Hepatocyte (in vitro differentiated cells): ENCODE measurements at places on chromosomes 3 and 15.

GRCh38 chr15:98232761-98233160 lies 272.3 kb downstream of the ARRDC4 start:
- no peak for DNase-seq

DNA sequence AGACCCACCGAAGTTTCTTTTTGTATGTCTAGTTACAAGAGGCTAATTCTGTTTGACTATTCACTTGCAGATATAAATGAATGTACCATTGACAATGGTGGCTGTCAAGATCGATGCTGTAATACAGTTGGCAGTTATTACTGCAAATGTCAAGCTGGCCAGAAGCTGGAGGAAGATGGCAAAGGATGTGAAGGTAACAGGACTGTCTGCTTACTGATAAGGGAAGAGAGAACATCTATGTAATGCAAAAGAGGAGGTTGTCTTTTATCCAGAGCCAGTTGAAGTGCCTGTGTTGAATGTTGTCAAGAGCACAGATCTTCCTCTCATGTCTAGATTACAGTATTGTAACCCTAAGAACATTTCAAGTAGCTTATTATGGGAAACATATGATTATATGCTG lies 549.5 kb upstream of the GOLIM4 start:
- DNase-seq = no peak

GRCh38 chr3:120145542-120146285 lies 51.5 kb upstream of the GSK3B start:
- peak; percentile 35 for DNase-seq

- DNase-seq = no peak
Measured at GRCh38 chr15:75779504-75779903, 63.7 kb upstream of the UBE2Q2 start.

- peak; percentile 77 for DNase-seq
Measured at GRCh38 chr15:42457445-42458442, 33.2 kb downstream of the ZNF106 start.

GRCh38 chr15:44084770-44085169 lies 110.3 kb downstream of the FRMD5 start:
- no peak for DNase-seq

DNA sequence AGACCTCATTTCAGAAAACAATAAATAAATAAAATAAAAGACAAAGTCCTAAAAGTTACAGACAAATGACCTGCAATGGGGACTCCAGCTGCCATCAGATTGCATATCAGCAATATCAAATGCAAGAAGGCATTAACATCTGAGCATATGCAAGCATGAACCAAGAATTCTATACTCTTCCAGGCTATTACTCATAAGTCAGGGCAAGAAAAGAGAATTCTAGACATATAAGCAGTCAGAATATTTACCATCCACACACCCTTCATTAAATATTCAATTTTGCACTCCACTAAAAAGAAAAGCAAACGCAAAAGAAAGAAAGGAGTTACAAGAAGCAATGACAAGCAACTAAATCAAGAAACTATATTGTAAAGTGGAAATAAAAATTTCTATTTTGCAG lies 21.1 kb downstream of the PLA2G4F start:
- DNase-seq = no peak

- no peak for DNase-seq
Measured at GRCh38 chr15:35958021-35958420, 412.1 kb upstream of the DPH6 start.

DNA sequence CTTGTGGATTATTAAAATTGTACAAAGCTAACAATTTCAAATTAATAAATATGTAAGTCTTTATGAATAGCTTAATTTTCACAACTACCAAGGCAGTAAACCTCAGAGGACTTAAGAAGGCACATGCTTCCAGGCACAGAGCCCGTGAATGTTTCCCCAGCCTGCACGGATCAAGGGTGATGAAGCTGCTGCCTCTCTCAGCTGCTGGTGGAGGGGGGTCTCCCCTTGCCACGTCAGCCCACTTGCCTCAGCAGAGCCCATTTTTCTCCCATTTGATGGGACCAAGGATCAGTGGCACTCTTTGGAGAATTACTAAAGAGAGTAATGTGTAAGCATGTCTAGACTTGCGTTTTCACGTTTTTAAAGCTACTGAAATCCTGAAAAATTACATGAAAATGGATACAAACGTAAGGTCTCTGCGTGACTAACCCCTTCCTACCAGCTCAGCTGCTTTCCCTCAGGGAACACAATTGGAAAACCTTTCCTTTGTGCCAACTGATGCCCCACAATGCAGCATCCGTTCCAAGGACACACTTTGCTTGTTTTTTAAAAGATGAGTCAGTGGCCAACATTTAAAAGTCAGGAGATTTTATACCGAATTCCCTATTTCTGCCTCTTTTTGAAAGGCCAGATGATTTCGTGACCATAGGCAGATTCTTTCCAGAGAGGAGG lies 494.1 kb downstream of the GABRG3 start:
- no peak for DNase-seq

DNA sequence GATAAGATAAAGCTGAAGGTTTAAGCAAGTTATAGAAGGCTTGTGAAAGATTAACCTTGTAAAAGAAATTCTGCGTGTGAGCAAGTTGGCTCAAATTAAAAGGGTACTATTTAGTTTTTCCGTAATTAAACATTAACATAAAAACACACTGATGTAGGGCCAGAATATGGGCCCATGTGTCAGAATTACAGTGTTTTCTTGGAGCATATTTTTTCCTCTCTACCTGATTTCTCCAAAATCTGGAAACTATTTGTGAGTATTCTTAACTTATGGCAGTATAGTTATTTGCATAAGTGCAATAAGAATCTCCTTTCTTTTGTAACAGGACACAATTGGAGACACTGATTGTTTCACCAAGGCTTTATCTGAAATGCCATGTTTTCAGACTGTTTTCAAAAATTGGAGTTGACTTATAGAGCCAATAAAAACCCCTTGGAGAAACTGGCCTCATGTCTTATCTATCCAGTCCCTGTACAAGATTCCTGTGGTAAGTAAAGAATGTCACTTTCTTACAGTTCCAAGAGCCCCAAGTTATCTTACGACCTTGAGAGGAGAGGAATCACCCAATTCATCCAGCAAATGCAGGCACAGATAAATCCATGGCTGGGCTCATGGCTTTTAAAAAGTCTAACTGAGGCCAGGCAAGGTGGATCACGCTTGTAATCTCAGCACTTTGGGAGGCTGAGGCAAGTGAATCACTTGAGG lies 47.8 kb upstream of the P2RY1 start:
- no peak for DNase-seq

GRCh38 chr3:115961380-115961779 lies 338.1 kb downstream of the GAP43 start:
- no peak for DNase-seq

DNA sequence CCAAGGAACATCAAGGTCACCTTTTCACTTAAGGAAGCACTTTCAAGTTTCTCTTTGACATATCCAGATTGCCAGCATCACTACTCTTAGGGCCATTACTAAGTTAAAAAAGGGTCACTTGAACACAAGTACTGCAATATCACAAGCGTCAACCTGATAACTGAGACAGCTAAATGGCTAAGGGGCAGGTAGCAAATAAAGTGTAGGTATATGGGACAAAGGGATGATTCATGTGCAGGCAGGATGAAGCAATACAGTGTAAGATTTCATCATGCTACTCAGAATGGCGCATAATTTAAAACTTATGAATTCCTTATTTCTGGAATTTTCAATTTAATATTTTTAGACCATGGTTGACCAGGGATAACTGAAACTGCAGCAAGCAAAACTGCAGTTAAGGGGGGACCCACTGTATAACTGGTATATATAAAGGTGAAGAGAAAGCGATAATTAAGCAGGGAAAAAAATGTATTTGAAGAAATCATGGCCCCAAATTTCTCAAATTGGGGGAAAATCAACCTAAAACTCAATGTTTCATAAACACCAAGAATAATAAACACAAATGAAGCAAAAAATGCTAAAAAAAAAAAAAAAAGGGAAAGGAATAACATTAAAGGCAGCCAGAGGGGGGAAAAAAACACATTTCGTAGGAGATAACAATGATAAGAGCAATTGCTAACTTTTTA lies 13.1 kb downstream of the CCR1 start:
- no peak for DNase-seq

DNA sequence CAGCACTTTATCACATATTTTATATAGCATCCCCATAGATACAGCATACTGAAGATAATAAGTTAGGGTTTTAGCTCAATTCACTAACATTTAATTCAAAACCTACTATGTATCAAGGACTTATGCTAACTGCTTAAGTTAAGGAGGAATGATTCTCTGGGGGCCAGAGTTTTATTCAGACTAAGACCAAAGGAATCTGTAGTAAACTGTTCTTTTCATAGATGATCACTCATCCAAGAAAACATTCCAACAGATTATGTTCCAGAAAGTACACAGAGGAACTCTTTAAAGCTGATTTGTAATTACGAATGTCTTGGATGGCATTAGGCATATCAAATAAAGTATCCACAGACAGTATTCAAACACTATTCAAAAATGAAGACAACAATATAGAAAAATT lies 226.4 kb downstream of the SCAPER start:
- DNase-seq = no peak

DNA sequence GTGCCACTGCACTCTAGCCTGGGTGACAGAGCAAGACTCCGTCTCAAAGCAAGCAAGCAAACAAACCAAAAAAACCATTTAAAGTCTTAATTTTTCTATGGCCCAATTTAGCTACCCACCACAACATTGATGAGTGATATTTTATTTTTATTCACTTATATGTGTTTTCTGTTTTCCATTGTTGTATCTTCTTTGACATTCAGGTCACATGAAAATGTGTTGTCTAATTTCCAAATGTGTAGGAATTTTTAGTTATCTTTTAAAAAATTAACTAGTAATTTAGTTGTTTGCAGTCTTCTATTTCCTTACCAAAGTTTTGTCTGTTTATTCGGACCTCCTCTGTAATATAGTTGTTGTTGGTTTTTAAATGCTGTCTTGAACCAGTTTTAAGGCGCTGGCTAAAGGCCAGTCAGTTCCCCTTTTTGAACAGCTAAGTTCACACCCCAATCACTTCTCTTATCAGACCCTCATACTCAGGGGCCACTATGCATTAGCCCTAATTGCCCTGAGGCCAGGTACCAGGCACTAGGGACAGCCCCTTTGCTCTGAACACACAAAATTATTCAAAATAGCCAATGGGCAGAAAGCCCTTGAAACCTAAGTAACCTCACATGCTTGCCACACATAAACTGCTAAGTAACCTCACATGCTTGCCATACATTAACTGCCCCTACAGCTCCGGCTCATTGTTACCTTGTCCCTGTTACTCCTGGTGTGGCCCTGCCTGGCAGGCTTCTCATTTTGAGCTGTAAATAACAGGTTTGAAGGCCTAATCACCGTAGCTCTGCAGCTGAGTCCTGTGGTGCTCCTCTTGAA lies 4.3 kb upstream of the CCR4 start:
- no peak for DNase-seq

DNA sequence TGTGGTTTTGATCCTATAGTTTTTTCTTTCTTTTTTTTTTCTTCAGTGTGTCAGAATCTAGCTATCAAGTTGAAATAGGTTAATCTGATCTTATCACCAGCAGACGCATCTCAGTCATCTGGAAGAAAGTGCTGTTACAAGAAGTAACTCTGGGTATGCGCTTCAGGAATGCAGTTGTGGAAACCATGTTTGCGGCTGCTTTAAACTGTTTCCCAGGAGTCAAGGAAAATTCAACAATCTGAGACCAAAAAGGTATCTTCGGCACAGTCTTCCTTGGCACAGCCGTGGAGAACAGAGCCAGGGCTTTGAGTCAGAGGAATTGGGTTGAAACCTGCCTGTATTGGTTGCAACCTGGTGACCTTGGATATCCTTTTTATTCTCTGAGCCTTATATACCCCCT lies 59.9 kb downstream of the CD47 start:
- no peak for DNase-seq

DNA sequence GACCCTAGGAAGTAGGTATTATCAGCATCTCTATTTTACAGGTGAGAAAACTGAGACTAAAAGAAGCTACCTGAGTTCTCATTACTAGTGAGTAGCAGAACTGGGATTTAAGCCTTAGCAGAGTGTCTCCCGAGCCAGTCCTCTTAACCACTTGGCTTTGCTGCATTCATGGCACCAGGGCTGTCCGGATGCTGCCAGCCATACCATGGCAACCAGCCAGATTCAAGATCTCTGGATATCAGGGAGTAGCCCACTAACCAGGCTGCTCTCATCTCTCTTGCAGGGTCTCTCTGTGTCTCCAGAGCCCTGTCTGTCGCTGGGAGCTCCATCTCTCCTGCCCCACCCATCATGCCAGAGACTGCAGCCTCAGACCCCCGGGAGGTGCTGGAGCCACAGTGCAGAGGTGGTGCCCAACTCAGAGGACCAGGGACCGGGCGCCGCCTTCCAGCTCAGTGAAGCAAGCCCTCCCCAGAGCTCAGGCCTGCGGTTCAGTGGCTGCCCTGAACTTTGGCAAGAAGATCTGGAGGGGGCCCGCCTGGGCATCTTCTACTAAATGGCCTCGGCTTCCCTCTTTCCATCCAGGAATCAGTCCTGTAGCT lies 1.7 kb downstream of the MESP2 start:
- no peak for DNase-seq

GRCh38 chr3:62445275-62445674 lies 71.9 kb upstream of the FEZF2 start:
- DNase-seq = peak; percentile 5

- no peak for DNase-seq
Measured at GRCh38 chr3:61983479-61983878, 389.9 kb downstream of the FEZF2 start.

- no peak for DNase-seq
Measured at GRCh38 chr3:183619624-183620251, 15.7 kb upstream of the KLHL24 start.

DNA sequence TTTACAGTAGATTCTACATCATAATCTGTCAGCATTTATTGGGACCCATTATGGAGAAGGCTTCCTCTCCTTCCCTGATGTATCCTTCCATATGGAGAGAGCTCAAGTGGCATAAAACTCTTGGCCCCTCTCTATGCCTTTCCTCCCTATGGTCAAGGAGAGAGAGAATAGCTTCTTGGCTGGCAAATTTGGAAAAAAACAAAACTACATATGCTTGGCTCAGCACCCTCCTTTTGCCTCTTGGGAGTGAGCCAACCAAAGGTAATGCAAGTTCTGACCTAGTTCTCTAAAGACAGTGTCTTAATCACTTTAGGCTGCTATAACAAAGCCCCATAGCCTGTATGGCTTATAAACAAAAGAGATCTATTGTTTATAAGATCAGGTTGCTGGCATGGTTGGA lies 37.5 kb downstream of the C3orf70 start:
- no peak for DNase-seq

GRCh38 chr15:58512522-58512921 lies 80.7 kb downstream of the LIPC start:
- DNase-seq = no peak
